Kidney capillary endothelial cell (primary cell): ENCODE measurements at places on chromosomes 11 and 22.

- no peak for DNase-seq
Observed at GRCh38 chr11:2208691-2209369, 37.2 kb upstream of the TH start.

- peak; percentile 55 for DNase-seq
Observed at GRCh38 chr22:38843201-38843656, 599 bp downstream of the NPTXR start.

DNA sequence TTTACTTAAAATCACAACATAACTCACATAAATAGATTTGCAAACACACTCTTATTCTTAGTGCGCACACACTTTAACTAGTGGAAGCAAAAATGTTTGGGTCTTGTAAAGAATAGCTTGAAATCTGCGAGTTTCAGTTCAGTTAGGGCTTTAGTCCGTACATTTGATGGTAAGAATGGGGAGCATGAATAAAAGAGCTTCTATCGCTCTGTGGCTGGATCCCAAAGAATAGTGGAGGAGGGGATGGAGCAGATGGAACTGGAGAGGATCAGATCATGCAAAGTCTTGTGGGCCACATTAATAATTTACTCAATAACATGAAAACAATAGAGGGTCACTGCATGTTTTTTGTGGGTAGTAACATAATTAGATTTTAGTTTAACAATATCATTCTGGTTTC lies 44.3 kb downstream of the DNHD1 start:
- DNase-seq: no peak

DNA sequence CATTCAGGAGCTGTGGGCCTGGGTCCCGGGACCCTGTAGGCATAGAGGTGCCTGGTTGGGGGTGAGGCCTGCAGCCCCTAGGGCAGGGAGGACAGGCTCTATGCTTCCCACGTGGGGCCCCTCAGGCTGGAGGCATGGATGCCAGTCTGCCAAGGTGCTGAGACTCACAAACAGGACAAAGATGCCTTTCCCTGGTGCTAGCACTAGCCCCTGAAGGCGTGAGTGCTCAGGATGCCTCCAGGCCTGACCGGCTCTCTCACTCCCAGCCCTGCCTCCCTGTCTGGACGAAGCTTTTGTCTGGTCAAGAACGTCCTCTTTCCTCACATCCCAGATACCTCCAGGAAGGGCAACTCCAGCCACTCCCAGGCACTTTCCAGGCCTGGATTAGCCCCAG lies 2.1 kb downstream of the CDC42BPG start:
- DNase-seq: no peak

GRCh38 chr11:37105427-37105826 lies 507.4 kb upstream of the RAG2 start:
- no peak for DNase-seq

DNA sequence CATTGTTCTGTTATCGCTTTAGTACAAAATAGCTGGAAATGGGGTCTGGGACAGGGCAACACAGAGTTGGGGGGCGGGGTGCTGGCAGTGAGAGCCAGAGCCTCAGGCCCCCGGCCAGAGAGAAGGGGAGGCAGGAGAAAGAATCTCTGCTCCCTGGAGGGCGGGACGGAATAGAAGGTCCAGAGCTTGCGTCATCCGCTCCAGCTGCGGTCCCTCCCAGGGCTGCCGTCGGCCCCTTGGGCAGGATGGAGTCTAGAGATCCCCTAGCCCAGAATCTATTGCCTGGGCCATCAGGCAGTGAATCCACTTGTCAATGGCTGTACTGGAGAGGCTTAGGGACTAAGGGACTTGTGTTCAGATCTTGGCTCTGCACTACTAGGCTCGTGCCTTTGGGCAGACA lies 5.0 kb downstream of the TP53I11 start:
- no peak for DNase-seq

- DNase-seq: peak; percentile 63
Observed at GRCh38 chr22:35914665-35915476, 113.8 kb downstream of the RBFOX2 start.

DNA sequence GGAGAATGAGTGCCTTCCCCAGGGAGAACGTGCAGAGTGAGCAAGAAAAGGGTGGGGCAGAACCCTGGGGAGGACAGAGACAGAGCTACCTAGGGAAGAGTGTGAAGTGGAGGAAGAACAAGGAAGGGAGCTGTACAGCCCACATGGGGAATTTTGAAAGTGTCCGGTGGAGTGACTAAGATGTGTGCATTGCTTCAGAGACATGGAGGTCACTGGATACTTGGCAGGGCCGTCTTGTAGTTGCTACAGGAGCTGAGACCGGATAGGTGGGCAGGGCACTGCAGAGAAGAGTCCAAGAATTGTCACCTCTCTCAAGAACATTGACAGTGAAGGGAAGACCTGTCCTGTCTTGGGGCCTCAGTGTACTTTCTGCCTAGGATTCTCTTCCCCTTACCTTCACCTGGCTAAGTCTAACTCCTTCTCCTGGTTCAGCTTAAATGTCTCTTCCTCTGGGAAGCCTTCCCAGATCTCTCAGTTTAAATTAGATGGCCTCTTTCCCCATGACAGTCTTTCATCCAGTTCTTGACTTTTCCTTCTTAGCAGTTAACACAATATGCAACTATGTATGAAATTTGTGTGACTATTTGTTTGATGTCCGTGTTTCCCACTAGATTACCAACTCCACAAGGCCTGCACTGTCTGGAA lies 9.2 kb upstream of the P2RY6 start:
- no peak for DNase-seq

DNA sequence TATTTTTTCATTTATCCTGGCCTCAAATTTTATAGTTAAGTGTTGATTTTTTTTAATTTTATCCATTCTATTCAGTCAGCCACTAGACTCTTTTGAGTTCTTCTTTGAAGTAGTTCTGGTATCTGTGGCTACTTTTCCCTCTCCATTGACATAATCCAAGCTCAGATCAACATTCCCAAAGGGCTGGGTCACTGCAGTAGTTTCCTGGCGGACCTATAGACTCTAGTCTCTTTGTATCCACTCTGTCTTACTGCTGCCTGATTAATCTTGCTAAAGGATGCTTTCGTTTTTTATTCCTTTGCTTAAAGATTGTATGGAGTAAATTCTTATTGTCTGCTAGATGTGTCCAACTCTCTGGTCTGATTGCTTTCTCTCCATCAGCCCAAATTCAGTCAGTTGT lies 87.6 kb downstream of the UVRAG start:
- DNase-seq: no peak

DNA sequence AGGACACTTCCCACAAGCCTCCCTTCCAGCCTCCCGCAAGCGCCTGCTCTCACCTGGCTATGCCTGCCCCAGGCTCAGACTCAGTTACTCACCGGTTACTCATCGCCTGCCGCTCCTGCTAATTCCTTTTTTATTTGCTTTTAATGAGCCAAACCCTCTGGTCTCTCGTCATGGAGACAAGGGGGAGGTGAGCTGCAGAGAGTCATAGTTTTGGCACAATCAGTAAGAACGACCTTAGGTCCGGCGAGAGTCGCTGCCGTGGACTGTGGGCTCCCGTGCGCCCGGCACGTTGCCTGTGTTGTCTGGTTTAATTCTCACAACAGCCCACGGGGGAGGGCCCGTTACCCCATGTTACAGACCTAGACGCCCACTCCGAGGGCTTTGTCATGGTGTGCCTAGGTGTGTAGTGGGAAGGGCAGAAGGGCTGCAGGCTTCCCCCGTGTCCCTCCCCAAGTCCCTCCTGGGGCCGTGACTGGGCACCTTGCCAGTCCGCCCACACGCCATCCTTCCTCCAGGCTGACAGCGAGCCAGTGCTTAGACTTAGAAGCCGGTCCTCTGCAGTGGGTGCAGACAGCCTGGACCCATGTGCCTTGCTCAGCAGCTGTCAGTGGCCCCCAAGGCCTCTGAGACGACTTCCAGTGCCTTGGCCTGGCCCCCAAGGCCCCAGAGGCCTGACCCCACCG lies 42.2 kb downstream of the WNT7B start:
- peak; percentile 14 for DNase-seq

GRCh38 chr11:20661445-20661844 lies 7.9 kb upstream of the NELL1 start:
- no peak for DNase-seq
